AG08395 (cell line): ENCODE measurements at places on chromosomes 12 and 14.

GRCh38 chr14:34710006-34710405 lies 4.4 kb downstream of the CFL2 start:
- DNase-seq: no peak

DNA sequence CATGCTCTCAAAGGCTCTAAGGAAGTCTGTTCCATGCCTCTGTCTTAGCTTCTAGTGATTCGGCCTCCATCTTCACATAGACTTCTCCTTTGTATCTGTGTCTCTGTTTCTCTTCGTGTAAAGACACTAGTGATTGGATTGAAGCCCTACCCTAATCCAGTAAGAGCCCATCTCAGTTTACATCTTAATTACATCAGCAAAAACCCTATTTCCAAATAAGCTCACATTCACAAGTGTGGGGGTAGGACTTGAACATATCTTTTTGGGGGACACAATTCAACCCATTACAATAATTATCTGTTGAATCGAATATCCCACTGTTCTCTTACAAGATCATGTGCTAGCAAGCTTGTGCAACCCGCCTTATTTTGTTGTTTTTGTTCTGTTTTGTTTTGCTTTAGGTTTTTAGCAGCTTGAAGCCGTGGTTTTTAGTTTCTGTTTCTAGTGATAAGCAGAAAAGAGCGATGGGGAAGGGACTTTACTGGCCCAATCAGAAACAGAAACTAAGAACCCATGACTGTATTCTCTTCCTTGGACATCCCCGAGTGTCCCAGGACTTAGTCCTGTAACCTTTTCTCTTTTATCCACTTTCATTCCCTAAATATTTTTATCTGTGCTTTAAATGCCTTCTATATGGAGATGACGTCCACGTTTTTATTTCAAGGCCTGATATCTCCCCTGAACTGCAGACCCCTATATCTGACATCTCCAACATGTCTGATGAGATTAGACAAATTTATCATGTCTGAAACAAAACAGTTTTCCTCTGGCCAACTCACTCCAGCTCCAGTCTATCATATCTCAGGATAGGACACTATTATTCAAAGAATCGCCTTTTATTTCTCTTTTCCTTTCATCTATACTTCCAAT lies 353.0 kb downstream of the CCDC91 start:
- DNase-seq: no peak

GRCh38 chr12:72313806-72314205 lies 41.6 kb downstream of the TRHDE start:
- DNase-seq: no peak

DNA sequence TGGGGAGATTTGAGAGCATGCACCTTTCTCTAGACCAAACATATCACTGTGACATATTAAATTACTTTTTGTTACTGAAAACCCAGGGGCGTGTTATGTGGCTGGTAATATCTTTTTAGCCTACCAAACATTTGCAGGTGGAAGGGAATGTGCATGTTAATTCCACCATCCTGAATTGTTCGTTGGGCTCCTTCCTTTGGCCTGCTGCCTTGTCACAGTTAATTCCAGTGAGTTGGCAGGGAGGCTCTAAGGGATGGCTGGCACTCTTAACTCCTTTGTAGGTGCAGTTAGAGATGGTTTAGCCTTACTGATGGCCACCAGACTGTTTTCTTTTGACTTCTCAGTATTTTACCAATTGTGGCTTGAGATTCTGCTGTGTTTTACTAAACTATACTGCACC lies 64.5 kb downstream of the DIP2B start:
- DNase-seq: no peak

DNA sequence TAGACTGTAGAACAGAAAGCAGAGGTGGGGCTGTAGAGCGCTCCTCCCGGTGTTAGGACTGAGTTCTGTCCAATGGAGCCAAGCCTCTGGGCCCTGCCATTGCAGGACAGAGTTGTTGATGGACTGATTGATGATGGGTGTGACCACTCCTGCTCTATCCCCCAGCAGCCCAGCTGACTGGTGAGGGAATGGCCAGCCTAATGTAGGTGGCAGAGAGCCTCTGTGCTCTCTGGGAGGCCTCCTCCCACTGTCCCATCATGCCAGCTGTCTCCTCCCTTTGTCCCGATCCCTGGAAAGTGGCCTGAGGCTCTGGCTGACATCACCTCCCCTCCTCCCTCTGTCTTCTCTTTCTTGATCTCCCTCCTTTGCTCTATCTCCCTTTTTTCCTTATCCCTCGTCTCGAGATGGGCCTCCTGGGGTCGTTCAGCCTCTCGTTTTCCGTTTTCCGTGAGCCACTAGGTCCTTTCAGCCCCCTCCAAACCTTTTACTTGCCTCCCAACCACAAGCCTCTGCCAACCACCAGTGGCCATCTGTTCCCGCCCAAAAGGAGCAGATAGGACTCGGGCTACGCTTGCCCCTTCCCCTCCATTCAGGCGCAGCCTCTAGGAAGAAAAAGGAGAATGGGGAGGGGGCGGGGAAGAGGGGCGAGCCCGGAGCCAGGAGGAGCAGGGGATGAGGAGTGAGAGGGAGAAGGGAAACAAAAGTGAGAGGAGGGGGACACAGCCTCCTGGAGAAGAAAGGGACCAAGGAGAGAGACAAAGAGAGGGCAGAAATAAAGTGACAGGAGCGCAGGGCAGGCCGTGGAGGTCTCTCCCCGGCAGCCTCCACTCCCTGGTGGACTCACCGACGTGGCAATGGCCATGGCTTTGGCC lies 572 bp downstream of the EFS start:
- DNase-seq: peak; percentile 65

DNA sequence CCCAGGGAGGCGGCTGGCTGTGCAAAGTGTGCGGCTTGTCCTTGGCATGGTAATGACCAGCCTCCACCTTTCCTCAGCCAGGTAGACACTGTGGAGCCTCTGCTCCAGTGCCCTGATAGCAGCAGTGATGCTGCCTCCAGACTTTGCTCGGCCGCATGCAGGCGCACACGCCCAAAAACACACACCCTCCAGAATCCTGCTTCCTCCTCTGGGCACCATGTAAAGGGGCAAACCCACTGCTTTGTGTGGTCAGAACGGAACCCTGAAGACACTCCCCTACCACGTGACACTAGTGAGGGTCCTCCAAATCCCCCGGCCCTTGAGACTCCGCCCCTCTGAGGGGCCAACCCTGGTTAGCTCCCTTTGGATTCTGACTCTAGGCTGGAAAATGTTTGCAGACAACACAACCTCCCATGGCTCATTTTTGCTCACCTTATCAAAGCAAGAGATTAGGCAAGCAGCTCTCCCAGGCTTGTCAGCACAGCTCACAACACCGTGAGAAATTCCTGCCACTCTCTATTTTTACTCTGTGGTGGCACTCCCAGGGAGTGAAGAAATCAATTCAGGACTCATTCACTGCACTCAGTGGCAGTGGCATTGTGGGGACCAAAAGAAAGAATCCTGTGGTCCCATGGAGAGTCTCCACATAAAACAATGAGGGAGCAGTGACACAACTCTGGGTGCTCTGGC lies 4.5 kb downstream of the KRT77 start:
- DNase-seq: no peak

GRCh38 chr14:36424478-36425102 lies 95.4 kb downstream of the NKX2-1 start:
- DNase-seq: no peak

DNA sequence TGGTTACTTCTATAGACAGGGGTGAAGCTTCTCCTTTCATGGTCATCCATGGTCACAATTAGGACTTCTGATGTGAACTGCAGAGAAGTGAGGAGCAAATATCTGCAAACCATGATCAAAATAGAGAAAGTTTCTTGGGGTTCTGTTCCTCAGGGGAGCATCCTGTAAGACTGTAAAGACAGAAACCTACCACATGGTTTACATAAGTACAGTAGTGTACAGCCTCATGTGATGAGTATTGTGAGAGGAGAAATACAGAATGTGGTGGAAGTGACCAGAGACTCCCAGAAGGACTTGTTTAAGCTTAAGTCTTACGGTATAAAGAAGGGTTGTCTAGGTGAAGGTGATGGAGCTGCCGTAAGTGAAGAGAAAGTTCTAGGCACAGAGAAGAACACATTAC lies 484.7 kb downstream of the LRIG3 start:
- DNase-seq: no peak

DNA sequence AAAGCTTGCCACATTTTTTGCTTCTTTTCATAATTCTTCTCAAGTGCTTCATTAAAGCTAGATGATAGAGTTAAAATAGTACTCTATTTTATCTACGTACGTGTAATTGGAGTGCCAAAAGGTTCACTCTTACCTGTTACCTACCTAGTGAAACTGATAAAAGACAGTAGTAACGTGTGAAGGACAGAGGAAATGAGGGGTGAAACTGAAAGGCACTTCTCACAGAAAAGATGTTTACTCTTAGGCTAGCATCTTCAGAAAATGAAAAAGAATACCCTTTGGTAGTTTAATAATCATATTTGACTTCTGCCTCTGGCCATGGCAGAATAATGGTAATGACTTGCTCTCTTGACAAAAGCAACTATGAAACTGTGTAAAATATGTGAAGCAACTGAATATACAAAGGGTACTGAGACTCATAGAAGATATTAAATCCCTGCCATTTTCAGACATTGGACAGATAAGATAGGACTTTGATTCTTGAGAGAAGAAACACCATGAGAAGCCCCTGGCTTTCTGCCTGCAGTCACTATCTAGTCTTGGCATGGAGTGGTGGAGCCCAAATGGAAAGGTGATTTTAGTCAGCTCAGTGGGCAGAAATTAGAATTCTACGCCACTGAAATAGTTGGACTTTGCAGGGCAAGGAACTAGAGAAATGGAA lies 6.3 kb upstream of the EVL start:
- no peak for DNase-seq

- no peak for DNase-seq
Measured at GRCh38 chr12:7054925-7055324, 5.6 kb upstream of the C1S start.

DNA sequence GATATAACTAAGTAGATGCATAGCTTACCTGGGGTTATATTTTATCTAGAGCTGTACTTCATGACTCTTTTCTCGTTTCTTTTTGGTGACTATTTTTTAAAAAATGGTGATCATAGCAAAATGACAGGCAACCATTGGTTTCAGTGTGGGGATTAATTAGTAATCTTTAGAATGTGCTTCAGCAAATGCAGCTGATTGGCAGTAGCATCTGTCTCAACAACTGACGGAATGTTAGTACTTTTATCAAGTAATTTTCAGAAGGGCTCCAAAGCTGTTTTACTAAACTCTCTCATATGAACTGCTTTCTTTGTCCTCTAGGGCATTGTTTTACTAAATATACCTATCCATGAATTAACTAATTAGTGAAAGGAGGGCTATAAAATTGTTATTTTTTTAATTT lies 117.6 kb downstream of the TRMT5 start:
- no peak for DNase-seq

- DNase-seq: no peak
Measured at GRCh38 chr12:57822392-57823130, 4.0 kb upstream of the AVIL start.

DNA sequence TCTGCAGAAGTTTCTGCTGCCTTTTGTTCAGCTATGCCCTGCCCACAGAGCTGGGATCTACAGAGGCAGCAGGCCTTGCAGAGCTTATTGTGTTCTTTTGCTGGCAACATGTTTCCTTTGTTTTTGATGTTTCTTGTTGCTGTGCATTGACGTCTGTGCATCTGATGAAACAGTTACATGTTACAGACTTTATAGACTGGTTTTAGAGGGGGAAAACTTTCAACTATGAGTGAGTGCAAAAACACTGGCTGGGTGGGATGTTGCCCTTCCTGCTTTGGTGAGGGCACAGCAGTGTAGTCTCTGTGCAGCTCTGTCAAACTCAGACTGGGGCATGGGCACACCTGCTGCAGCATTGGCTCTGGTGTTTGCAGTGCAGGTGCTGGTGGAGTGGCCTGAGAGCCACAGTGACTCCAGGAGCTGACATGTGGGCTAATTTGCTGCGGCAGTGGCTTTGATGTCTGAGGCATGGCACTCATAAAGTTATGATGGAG lies 26.9 kb downstream of the CLEC6A start:
- DNase-seq: no peak

DNA sequence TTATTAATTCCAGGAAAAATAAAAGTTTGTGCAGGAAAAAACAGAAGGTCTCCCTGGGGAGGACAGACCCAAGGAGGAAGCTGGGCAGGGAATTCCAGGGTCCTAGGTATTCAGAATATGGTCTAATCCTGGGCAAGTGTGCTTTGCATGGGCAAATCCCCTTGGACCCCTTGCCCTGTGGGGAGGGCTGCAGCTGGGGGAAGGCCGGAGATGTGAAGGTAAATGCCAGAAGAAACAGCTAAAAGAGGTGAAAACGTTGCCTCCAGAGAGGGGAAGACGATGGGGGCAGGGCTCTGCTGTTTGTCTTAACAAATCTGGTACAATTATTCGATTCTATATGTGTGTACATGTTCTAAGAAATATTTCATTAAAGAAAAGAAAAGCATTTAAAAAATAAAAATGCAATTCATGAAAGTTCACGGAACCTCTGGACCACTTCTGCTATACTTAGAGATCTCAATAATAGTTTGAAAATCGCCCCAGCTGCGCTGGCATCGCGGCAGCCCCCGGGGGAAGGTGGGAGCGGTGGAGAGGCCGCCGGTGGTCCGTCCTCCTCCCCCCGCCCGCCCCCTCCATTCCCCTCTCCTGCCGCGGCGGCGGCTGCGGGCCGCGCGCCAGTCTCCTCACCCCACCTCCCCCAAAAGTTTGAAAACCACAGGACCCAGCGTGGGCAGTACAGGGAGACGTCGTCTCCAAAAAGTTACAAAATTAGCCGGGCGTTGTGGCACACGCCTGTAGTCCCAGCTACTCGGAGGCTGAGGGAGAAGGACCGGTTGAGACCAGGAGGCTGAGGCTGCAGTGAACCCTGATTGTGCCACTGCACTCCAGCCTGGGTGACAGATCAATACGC lies 1.5 kb upstream of the PRPF40B start:
- no peak for DNase-seq

DNA sequence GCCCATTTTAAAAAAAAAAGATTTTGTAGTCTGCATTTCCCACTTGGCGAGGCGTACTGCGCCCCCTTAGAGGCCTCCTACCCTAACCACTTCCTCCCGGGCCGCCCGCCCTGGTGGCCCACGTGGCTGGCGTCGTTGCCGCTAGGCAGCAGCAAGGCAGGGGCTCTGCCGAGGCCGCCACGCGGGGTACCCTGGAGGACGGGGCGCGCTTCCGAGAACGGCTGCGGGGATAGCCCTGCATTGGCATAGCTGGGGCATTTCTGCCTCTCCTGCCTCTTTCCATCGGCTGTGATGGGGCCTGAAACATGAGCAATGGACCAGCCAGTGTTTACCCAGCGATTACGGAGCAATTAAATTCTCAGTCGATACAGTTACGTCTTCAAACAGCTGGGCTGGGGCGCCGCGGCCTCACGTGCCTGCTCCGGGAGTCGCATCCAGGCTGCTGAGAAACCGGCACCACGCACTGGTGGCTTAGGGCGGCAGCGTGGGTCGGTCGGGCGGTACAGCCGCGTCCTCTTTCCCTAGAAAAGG lies 38.0 kb downstream of the IQSEC3 start:
- no peak for DNase-seq

DNA sequence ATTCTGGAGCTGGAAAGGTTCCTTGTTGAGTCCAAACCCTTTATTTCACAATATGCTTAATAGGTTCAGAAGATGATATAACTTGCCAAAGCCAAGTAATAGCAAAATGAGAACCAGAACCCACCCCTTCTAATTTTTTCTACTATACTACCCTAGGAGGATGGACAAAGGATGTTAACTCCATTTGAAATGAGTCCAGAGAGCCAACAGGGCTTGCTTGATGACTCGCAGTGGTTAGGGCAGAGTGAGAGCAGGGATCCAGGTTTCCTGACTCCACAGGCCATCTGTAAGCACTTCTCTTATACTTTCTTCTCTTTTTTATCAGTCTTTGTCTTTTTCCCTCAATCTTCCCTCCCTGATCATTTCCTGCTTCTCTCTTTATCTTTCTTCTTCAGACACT lies 668.1 kb downstream of the MED13L start:
- no peak for DNase-seq
